ENCODE measurements at places on chromosomes 6 and 20.

DNA sequence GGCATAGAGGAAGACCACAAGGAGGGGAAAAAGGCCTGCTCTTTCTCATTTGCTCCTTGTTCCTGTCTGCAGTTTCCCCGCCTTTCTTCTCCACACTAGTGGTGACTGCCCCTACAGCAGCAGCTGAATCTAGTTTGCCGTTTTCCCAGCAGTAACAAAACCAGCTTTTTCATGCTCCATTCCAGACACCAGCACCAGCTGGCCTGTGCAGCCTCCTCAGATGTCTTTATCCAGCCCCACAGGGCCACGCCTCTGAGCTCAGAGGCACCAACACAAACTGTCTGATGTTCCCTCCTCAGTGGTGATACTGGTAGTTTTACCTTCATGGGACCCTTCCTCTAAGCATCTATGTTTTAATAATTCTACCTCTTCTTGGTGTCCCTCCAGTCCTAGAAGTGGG, 70.4 kb upstream of the SLC24A3 start:
- no peak for DNase-seq

DNA sequence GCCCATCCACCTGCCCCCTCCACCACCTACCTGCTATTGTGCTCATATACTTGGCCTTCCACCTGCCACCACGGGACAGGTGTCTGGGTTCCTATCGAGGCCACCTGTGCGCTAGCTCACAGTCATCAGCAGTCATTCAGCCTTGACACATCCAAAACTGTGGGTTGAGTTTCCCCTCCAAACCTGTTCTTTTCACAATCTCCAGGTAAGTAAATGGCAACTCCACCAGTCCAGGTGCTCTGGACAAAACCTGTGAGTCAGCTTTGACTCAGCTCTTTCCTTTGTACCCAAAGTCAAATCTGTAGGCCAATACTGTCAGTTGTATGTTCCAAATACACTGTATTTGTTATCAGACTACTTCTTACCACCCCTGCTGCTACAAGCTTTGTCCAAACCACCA, 52.6 kb downstream of the SPTLC3 start:
- DNase-seq: no peak

- DNase-seq: no peak
Measured at GRCh38 chr6:97081010-97081590, 156.6 kb downstream of the KLHL32 start.

DNA sequence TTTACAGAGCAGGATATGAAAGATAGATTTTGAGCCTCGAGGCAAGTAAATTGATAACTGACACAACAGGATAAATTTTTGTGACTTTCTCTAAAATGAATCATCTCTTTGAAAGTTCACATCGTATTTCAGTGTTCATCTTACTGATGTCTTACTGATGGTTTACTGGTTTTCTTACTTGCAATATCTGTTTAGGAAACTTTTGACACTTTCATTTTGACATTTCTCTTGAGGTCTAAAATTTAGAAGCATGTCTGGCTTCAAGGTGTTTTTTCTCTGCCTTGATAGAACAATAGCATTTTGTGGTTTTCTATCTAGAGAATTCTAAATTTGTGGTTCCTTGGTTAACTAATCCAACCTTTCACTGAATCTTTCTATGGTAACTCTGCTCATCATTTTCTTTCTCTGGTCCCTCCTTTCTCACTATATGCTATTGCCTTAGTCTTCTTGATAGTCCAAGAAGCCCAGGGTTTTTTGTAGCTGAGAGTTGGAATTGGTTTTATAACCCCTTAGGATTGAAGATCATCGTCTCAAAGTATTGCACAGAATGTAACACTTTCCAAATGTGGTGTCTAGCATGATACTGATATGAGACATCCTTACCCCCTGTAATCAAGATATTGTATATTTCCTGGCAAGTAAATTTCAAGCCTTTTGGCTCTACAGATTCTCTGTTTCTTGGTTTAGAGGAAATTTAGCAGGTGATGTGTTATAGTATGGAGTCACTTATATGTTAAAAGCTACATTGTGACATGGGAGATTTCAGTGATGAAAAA, 98.7 kb downstream of the RNF144B start:
- no peak for DNase-seq

DNA sequence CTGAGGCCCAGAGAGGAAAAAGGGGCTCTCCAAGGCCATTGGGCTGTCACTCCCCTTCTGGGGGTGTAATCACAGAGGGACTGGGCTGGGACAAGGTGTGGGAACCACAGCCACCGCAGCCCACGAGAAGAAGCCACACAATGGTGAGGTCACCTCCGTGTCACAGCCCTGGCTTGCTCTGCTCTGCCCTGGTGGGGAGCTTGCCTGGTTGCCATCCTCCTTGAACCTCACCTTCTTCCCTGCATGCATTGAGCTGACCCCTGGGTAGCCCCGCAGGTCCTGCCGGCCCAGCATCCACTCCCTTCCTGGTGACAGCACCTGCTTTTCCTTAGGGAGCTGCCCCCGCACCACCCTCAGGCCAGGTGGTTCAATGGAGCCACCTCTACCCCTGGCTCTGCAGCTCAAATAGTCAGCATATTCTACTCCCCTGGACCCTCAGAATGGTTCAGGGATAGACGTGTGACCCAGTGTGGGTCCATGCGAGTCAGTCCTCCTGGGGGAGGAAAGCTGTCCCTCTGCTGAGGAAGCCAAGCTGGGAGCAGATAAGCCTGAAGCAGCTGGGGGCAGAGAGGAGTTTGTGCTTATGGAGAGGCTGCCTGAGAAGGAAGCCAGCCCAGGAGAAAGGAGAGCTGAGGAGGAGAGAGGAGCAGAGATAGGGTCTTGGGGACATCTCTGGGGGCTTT, 21.3 kb downstream of the RBM38 start:
- no peak for DNase-seq

- no peak for DNase-seq
Measured at GRCh38 chr6:9131616-9132015, 696.3 kb upstream of the SLC35B3 start.

DNA sequence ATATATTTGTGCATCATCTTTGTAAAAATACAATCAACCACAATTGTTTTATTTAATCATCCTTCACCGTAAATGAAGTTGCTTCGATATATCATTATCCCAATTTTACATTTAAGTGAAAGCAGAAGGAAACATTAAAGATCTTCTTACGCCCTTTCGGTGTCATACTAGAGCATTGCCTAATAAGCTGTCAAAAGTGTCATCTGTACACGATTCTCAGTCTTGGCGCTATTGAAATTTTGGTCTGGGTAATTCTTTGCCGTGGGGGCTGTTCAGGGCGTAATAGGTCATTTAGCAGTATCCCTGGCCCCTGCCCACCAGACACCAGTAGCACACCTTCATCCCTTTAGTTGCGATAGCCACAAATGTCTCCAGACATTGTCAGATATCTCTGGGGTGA, 40.4 kb upstream of the TMEM170B start:
- no peak for DNase-seq

- DNase-seq: no peak
Measured at GRCh38 chr20:34473262-34473883, 42.8 kb upstream of the DYNLRB1 start.

- DNase-seq: no peak
Measured at GRCh38 chr6:33521489-33522091, 58.5 kb downstream of the BAK1 start.

DNA sequence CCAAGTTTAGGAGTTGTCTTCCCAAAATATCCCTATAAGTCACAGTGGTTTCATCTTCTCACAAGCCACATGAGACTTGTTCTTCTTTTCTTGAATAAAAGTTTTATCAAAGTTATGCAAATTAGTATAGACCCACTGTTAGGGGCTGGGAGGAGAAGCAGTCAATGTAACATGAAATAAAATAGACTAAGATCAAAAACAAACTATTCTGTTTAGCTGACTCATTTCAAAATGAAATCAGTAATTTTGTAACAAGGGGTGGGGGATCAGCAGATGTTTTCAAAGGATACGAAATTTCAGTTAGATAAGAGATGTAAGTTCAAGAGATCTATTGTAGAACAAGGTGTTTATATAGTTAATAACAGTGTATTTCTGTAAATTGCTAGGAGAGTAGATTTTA, 339.6 kb upstream of the PRDM1 start:
- DNase-seq: no peak

DNA sequence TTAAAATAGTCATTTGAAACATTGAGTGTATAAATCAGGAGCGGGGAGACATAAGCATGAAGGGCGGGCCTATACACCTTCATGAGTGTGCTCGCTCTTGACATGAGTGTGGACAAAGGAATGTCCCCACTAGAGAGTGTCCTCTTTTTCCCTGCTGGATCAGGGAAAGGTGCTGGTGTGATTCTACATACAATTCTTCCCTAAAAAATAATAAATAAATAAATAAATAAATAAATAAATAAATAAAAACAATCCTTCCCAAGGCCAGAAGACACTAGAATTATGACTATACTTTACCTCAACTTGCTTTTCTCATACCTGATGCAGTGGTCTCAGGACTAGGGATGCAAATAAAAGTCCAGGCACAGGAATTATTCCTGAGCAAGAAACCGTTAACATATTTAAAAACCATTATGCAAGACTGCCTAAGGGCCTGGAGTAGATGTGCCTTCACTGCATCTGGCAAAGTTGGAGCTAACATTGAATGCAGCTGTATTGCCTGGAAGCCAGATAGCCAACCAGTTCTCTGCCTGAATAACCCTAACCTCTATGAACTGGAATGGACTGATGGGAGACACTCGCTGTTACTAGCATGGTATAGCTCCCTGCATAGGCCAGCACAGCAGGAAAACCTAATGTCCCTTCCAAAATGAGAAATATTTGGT, 37.5 kb upstream of the MICB start:
- no peak for DNase-seq

GRCh38 chr6:2030682-2031244, 214.6 kb downstream of the GMDS start:
- no peak for DNase-seq

GRCh38 chr20:63191400-63191799, 24.5 kb downstream of the YTHDF1 start:
- no peak for DNase-seq

- no peak for DNase-seq
Measured at GRCh38 chr6:166940643-166941068, 15.7 kb downstream of the RNASET2 start.

DNA sequence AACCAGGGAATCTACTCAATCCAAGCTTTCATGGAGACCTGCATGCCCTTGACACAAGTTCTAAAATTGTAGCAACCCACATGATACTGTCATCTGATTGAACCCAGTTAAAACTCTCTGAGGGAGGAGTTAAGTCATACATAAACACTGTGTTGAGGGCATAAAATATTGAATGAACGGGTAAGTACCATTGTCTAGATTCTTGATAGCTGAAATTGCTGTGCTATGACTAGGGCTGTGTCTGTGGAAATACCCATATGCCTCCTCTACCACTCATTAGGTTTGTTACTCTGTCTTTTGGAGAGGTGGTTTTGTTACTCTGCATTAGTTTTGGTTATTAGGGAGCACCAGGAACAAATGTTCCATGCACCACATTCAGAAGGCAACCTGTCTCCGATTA, 7.6 kb downstream of the ENPP4 start:
- no peak for DNase-seq

- no peak for DNase-seq
Measured at GRCh38 chr6:64146094-64146493, 510.5 kb downstream of the PHF3 start.

GRCh38 chr6:117930645-117931044, 23.6 kb downstream of the SLC35F1 start:
- DNase-seq: no peak

GRCh38 chr20:62984666-62985443, 21.9 kb downstream of the BHLHE23 start:
- DNase-seq: no peak

DNA sequence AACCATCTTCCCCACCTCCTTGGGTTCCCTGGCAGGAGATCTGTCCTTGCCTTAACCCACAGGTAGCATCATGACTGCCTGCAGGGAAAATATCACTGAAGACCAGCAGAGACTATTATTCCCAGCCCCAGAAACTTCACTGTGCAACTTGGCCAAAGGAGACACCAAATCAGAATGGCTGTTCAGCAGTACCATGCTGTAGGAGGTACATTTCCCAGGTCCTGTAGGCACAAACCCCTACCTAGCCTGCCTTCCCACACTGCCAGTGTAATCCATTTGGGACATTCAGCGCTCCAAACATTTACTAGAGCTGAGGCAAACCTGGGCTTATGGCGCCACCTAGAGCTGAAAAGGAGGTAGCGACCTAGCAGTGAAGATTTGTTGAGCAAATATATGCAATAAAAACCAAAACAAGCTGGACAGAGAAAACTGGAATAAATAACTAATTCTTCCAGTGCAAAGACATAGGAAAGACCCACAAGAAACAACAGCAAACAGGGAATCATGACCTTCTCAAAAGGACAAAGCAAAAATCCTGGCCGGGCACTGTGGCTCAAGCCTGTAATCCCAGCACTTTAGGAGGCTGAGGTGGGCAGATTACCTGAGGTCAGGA, 60.3 kb downstream of the VTA1 start:
- peak; percentile 13 for DNase-seq

- DNase-seq: no peak
Measured at GRCh38 chr6:26347699-26348098, 17.3 kb upstream of the BTN3A2 start.

DNA sequence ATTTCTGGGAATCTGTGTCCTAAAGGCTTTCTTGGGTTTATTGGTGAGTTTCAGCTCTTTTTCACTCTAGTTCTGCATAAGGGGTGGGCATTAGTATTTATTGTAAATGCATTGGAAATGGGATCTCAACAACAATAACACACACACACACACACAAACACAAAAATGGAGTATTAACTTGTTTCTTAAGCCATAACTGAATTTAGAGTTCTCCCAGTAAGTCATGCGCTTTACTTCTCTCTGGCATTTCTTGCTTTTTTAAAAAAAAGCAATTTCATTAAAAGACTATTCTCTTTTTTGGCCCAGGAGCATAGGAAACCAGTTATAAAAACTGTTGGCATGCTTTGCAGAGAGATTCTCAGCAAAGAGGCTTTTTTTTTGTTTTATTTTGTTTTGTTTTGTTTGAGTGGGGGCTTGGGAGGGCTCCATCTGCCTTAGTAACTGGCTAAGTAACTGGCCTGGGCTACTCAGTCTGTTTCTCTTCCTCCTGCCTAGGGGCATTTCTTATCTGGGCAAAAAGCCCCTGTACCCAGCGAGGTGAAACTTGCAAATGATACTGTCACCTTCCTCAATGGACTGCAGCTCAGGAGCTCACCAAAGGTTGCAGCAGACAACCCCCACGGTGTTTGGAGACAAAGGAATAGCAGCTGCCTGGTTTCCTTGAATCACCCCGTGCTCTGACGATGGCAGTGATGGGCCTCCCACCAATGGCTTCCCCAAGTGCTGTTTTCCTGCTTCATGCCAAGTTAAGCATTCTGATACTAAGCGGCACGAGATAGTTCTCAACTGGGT, 128.5 kb downstream of the BCAS1 start:
- no peak for DNase-seq

DNA sequence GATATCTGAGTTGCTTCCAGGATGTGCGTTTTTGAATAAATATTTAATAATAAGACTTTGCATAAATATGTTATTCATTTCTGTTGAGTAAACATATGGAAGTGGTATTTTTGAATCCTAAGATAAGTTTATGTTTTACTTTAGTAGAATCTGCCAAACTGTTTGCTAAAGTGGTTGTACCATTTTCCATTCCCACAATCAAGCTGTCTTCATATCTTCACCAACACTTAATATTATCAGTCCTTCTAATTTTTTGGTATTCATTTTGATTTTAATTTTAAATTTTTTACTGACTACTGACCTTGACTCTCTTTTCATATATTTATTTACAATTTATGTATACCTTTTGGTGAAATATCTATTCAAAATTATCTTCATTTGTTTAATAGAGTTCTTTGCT, 293.9 kb upstream of the PTCHD4 start:
- no peak for DNase-seq

Measured in stimulated activated CD4-positive, alpha-beta T cell treated with anti-CD3 and anti-CD28 coated beads, Interleukin-2, amount 100 ng/mL, for 4 hours (primary cell).